Activated CD8-positive, alpha-beta T cell treated with anti-CD3 and anti-CD28 coated beads, Interleukin-2, amount 10 ng/mL, durations not matched to agents 7 days and 5 days (primary cell): ENCODE measurements at places on chromosomes 5 and 9.

- no peak for DNase-seq
These were observed 593.1 kb downstream of the EBF1 start for GRCh38 chr5:158506648-158507047.

GRCh38 chr9:105416840-105417239 lies 31.0 kb upstream of the FSD1L start:
- no peak for DNase-seq

- no peak for DNase-seq
These were observed 539 bp downstream of the POC5 start for GRCh38 chr5:75716715-75717081.

GRCh38 chr9:100354121-100354800 lies 1.5 kb upstream of the TEX10 start:
- no peak for DNase-seq

- peak; percentile 66 for DNase-seq
These were observed 11.1 kb downstream of the EXD3 start for GRCh38 chr9:137411645-137412380.

DNA sequence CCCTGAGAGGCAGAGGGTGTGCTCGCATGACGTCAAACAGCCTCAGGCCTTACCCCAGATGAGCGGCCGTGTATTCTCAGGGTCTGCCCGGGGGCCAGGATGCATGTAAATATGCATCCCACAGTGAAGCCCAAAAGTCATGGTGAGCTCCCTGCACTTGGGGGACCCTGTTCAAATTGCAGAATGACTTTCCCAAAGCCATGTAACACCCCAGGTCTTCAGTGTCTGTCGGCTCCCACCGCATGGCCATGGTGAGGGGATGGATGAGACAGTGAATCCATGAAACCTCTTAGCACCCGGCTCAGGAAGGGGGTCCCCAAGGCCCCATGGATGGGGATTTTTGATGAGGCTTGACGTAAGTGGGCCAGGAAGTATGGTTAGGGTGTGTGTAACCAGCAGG lies 9.3 kb upstream of the COL5A1 start:
- no peak for DNase-seq

- no peak for DNase-seq
These were observed 1485.7 kb upstream of the CDH9 start for GRCh38 chr5:28523888-28524635.

- DNase-seq: no peak
These were observed 511.5 kb downstream of the ZNF608 start for GRCh38 chr5:124234770-124235562.

DNA sequence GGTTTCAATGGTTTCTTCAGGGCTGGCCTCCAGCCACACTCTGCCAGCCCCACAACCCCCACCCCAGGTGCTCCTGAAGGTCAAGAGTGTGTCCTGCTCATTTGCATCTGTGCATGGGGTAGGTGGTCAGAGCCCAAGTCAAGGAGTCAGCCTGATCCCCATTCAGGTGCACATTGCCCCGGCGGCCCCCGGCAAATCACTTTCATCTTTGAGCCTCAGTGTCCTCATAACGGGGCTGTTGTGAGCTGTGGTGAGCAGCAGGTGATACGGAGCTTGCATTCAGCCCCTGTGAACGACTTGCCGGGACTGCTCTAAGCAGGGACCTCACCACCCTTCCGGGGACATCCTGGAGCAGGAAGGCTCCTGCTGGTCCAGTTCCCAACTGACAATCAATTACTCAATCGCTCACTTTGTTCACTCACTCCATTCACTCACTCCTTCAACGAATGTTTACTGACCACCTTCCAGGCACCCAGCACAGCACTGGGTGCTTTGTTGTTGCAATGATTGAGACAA lies 93.2 kb upstream of the CPEB4 start:
- DNase-seq: no peak

- no peak for DNase-seq
These were observed 56.7 kb upstream of the PCA3 start for GRCh38 chr9:76707510-76707909.

DNA sequence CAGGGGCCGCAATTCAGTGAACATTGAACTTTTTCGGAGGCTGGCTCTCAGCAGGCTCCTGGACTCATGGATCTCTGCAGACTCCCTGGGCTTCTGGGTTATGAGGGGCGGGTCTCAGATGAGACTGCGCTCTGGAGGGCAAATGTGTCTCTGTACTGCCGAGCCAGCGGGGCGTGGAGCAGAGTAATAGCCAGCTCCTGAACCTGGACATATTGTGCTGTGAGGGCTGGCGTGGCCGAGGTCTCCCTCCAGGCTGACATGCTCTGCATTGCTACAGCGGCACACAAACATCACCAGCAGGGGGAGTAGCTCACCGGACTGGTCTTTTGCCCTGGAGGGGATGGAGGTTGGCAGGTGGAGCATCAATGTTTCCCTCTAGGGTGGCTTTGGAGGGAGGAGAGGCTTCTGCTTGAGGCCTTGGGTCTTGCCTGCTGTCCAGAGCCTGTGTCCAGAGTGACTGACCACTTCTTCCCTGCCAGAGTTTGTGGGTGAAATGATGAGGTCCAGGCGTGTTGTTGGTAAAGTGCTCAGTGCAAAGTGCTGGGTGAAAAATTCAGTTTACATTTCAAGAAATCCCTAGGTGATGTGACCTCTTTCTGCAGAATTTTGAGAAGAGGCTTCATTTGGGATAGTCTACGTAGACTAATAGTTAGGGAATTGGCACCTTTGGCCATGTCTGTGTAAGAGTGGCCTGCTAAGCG lies 10.9 kb upstream of the GADD45G start:
- peak; percentile 80 for DNase-seq

GRCh38 chr9:93216073-93216365 lies 32.1 kb downstream of the WNK2 start:
- no peak for DNase-seq
